NCI-H524 (cell line): ENCODE measurements at places on chromosomes 16 and 17.
A peak's percentile ranks its signal among the peaks of the same experiment; 100 is the strongest.

GRCh38 chr17:44191369-44191768, 4.6 kb downstream of the TMUB2 start:
- DNase-seq, result no peak

- no peak for DNase-seq
These were observed 81.5 kb downstream of the MYO1D start for GRCh38 chr17:32795339-32795979.

- DNase-seq, result no peak
These were observed 193.4 kb upstream of the GSE1 start for GRCh38 chr16:85419503-85420408.

GRCh38 chr17:60823515-60823914, 145.9 kb downstream of the BCAS3 start:
- no peak for DNase-seq

- DNase-seq, result peak; percentile 83
These were observed 1.3 kb downstream of the ZNF821 start for GRCh38 chr16:71882505-71883167.

GRCh38 chr16:87266846-87267245, 50.3 kb downstream of the C16orf95 start:
- DNase-seq, result no peak

DNA sequence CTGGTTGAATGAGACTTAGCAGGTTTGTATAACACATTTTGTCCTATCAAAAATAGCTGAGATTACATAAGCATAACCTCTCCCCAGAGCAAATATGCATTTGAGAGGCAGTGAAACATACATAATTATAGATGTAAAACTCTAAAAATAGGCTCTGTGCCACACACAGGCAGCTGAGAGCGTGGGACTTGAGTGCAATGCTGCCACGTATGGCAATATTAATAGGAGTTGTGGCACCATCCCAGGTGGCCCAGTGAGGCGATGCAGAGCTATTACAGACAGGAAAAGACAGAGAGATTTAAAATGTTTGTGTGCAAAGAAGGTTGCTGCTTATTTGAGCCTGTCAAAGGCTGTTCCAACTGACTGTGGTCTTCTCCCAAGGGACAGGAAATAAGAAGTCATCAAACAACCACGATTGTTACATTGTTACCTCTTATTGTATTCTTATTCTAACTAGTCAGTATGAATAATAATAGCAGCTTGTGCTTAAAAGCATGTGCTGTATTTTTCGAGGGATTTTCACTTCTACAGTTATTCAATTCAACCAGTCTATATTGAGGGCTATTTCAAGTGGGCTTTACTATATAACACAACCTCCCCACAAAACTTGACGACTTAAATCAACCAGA, 116.5 kb downstream of the SALL1 start:
- DNase-seq, result no peak

DNA sequence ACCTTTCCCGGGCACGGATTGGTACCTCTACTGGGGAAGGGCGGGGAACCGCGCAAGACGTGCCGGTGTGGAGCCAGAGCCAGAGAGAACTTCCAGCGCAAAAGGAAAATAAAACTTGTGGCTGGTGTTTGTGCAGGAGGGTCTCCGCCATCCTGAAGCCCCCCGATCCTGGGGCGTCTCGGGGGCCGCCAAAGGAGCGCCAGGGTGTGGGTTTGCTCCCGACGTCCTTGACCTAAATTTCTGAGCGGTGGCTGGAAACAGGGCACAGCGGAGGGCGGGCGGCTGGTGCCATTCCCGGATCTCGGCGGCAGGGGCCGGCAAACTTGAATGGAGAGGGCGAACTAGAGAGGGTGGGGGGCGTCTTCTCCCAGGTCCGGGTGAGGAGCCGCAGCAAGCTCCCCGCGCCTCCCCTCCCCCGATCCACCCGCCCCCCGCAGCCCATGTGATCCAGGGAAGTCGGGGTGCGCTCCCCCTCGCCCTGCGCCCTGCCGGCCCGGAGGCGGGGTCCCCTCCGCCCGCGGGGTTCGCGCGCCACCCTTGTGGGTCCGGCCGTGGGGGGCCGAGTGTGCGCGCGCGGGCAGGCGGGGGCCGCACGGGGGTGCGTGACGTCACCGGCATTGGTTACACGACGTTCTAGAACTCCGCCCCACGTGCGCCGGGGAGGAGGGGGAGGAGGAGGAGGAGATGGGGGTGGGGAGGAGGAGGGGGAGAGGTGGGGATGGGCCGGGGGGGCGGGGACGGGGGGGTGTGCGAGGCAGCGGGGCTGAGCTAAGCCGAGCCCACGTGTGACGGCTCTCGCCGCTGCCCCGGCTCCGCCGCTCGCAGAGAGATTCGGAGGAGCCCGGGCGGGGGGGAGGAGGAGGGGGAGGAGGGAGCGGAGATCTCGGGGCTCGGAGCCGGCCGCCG, at the start of gene MSI2:
MSI2 (plus strand) TSS at position 748 of the 906 bp plus-strand sequence. CDS start 220 bp downstream, outside the sequence.
- DNase-seq, result peak; percentile 85

DNA sequence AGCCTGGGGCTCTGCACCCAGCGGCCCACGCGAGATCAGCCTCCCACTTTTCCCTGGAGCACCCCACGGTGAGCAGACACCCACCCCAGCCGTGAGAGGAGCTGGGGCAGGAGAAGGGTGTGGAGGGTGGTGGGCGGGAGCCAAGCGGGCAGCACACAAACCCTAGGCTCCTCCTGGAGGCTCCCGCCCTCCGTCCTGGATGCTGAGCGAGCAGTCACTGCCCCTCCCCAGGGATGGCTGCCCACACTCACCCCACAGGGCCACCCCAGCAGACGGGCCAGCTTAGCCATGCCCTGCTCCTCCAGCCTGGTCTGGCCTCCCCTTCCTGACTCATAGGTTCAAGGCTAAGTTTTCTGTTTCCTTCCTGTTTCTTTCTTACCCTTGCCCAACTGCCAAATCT, 15.7 kb upstream of the ABCC3 start:
- DNase-seq, result no peak

DNA sequence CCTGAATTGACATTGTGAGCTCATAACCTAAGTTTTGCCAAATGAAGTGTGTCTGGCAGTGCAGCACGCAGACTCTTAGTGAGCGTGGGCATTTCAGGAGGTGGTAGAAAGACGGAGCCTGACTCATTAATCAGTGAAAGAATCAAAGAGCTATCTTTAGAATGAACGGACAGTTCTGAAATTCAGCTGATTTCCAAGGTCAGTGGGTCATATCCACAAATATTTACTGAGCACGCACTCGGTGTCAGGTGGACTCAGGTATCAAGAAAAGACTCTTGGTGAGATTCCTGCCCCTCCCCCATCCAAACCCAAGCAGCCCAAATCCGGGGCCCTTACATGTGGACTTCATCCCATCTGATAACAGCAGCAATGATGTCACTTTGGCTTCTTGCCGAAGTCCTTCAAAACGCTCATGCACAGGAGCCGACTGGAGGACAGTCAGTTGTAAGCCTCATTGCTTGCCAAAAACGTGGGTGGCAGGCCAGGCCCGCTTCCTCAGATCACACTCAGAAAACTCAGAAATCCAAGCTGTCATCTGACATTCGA, 185.8 kb downstream of the HS3ST3A1 start:
- no peak for DNase-seq

- no peak for DNase-seq
These were observed 668 bp downstream of the JUP start for GRCh38 chr17:41785859-41786226.

GRCh38 chr16:58301052-58301451, 6.2 kb upstream of the PRSS54 start:
- no peak for DNase-seq

GRCh38 chr16:72939247-72939646, 108.7 kb downstream of the ZFHX3 start:
- DNase-seq, result no peak

DNA sequence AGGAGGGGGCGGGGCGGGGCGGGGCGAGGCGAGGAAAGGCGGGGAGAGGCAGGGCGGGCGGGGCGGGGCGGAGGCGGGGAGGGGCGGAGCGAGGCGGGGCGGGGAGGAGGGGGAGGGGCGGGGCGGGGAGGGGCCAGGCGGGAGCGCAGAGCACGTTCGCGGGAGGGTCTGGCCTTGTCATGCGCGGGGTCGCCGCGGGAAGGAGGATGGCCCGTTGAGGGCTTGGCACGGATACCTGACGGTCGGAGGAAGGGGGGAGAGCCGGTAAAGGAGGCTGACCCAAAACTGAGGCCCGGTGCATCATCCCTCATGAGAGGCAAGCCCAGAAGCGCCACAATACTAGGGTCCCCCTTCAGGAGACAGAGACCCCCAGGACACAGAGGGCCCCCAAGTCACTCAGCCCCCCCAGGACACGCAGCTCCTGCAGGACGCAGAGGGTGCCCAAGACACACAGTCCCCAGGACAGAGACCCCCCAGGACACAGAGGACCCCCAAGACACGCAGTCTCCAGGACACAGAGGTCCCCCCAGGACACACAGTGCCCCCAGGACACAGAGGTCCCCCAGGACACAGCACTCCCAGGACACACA, 593 bp upstream of the WDR45B start:
- DNase-seq, result no peak

- no peak for DNase-seq
These were observed 27.2 kb downstream of the PLCD3 start for GRCh38 chr17:45104907-45105624.

DNA sequence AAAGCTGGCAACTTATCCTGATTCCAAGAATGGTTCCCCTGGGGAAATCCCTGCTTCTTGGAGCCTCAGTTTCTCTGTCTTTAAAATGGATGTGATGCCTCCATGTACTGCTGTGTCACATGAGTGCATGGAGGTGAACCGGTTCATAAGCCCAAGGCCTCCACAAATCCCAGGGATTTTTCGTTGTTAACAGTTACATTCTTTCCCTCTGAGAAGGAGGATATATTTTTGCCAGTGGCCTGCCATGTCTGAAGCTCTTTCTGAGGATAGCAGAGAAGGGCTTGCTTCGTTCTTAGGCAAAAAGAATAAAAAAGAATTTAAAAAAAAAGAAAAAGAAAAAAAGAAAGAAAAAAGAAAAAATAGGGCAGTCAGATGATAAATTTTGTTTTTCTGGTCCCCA, 52.2 kb upstream of the CIBAR2 start:
- no peak for DNase-seq

DNA sequence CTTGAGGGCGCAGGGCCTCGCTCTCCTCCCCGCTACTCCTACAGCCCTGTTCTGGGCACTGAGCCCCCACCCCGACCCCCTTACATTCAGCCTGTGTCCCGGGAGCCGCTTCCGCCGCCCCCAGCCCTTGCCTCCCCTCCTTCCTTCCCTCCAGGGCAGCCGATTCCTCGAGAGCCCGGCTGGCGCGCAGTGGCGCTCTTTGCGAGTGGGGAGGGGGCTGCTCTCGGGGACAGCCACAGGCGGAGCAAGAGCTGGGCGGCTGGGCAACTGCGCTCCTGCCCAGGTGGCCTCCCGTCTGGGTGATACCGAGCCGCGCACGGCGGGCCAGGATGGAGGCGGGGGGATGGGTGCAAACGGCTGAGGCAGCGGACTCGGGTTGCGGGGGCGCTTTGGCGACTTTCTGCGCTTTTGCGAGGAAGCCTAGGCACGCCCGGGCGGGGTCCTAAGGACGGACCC, 1.2 kb downstream of the MMP15 start:
- DNase-seq, result no peak

- no peak for DNase-seq
These were observed at the start of gene CYBA for GRCh38 chr16:88650749-88651275. CYBA (minus strand) TSS chr16:88651053; CDS start chr16:88651013, 40 bp downstream.

- DNase-seq, result no peak
These were observed 467 bp upstream of the GDE1 start for GRCh38 chr16:19522397-19522732.

DNA sequence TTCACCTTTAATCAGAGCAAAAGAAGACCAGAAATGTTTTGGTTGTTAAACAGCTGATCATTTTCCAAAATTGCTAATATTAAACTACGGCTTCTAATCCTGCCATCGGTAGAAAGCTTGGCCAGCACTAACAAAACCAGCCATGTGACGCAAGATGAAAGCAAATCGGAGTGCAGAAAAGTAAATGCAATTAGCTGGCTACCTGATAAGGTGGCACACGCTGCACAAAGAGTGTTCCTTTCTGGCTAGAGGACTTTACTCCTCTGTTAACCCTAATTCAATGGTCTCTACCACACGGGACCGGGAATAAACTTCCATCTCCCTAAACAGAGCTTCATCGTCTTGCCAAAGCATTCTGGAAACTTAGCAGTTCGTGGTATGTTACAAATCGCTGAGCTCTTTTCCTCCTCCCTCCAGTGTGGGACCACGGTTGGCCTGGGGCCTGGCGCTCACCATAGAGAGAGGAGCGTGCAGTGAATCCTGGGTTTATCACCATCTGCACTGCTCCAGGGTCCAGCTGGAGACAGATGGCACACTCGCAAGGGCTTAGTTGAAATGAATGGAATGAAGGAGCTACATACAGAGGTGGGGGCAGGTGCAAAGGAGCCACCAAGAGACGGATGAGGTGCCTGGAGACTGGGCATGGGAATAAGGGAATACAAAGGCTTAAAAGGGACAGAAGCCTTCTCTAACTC, 10.1 kb upstream of the COG1 start:
- DNase-seq, result peak; percentile 100

DNA sequence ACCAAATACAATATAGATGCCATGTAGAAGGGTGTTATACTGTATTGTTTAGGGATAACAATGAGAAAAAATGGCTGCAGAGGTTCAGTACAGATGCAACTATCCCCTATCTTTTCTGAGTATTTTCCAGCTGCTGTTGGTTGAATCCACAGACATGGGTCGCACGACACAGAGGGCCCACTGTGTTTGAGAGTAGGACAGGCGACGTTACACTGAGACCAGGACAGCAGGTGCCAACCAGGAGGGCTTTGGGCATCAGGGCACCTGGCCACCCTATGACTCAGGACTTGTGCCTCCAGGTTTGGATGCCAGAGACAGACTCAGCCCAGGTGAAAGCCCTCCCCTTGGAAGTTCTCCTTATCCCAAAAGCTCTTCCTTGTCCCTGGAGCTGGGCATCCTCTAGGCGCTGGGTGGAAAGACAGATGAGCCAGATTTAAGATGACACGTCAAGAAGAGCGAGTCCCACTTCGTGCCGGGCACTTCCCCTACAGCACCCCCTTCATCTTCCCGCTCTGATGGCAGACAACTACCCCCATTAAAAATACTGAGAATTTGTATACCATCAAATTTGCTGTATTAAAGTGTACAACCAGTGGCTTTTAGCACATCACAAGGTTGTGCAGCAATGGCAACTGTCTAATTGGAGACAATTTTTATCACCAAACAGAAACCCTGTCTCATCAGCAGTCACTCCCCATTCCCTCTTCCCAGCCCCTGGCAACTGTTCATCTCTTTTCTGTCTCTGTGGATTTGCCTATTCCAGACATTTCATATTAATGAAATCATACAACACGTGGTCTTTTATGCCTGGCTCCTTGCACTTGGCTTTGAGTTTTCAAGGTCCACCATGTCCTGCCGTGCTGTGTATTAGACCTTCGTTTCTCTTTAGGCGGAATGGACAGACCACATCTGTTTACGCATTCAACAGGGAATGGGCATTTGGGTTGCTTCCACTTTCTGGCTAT, 30.6 kb downstream of the TNFRSF13B start:
- DNase-seq, result no peak

DNA sequence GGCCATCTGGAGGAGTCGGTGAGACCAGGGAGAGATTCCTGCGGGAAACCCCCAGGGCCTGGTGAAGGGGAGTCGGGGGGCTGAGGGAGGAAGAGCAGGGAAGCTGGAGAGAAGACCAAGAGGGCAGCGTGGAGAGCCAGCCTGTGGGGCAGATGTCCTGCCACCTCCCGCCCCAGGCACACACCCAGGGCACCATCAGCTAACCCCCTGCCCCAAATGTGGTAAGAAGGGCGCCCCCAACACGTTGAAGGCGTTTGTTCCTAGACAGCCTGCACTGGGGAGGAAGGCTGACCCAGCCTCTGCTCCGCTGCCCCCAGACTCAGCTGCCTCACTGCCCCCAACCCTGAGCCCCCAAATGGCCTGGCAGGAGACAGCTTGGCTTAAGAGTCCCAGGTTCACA, 1.3 kb downstream of the BAIAP3 start:
- no peak for DNase-seq

- no peak for DNase-seq
These were observed 660 bp upstream of the ATP2A1 start for GRCh38 chr16:28877655-28878000.
